ENCODE measurements at places on chromosomes 1 and 21.
A peak's percentile ranks its signal among the peaks of the same experiment; 100 is the strongest.

- no peak for DNase-seq
Observed at GRCh38 chr1:40243351-40243750, 4.4 kb upstream of the TMCO2 start.

- DNase-seq: no peak
Observed at GRCh38 chr1:53139951-53140361, 2.5 kb downstream of the SLC1A7 start.

DNA sequence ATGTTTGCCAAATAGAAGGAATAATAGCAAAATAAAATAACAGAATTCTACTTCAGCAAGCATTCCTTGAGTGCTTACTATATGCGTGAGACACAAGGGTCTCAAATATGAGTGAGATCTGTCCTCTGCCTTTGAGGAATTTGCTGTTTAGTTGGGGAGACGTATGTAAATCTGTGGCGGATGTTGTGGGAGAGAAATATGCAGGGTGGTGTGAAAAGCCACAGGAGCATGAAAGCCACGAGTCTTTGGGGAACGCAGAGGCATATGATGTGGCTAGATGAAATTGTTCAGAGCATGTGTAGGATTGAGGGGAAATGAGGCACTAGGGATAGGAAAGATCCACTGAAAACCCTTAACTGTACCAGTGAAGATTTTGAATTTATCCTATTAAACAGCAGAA lies 244.4 kb downstream of the PBX1 start:
- DNase-seq: no peak

DNA sequence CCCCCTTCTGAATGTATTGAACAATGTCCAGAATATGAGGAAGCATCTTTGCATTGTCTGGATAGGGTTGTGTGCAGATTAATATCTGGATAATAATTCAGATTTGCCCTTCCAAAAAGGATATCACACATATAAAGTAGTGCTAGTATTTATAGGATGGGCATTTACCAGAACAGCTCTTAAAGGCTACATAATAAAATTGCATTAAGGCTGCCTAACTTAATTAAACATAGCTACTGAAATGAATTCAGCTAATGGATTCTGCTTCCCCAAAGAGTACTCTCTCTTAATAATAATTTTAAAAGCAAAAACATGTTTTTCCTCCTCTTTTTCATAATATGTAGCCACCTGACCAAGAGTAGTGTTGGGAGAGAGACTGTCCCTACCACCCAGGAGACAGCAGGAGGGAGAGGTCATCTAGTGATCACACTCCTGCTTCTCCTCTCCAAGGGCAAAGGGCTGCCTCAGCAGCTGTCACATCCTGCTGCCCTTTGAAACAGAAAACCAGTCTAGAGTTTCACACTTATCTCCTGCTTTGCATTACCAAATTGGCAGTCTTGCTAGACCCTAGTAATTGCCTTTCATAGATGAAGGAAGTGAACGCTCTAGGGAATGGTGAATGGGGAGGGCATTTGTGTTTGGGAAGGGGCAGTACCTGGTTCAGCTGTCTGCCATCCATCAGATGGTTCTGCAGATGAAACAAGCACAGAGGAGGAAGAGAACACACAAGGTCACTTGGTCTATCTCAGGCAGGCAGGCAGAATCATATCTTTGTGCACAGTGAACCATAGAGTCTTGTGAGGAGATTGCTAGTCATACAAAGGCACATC lies 29.3 kb upstream of the DDAH1 start:
- DNase-seq: peak; percentile 46

- peak; percentile 65 for DNase-seq
Observed at GRCh38 chr1:37323486-37324377, 150.6 kb upstream of the ZC3H12A start.

GRCh38 chr1:163877016-163877415 lies 555.3 kb downstream of the NUF2 start:
- DNase-seq: no peak

GRCh38 chr1:15046487-15047165 lies 106.9 kb upstream of the TMEM51 start:
- DNase-seq: no peak

- no peak for DNase-seq
Observed at GRCh38 chr1:230679192-230679591, 34.7 kb downstream of the AGT start.

- DNase-seq: no peak
Observed at GRCh38 chr1:230337266-230337665, 88.9 kb downstream of the PGBD5 start.

DNA sequence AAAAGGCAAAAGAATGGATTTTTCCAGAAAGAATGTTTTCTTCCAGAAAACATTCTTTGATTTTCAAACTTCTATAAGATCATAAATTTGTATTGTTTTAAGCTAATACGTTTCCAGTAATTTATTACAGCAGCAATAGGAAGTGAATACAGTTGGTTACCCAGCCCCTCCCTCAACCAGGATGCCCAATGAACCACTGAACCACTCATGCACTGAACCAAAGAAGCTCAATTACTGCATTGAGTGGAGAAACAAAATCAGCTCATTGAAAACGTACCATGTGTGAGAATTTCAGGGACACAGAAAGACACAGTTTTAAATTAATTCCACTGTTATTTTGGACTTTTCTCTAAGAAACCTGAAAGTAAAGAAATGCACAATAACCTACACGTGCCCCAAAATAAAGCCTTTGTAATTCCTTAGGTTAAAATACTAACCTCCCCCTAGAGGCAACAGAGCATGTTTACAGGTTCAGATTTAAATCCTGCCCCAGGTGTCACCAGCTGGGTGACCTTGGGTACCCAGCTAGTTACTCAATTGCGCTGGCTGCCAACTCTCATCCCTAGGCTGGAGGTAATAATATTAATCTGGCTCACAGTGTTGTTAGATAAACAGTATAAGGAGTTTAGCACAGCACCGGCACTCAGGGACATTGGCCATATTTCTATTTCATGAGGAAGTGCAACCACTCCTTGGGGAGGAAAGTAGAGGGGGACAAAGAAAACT lies 111.7 kb downstream of the NMNAT2 start:
- DNase-seq: no peak

Data from NCI-H524 treated with DMSO at 0.1 percent for 48 hours (cell line).